K562 (cell line): ENCODE measurements at places on chromosomes 1 and 21.

DNA sequence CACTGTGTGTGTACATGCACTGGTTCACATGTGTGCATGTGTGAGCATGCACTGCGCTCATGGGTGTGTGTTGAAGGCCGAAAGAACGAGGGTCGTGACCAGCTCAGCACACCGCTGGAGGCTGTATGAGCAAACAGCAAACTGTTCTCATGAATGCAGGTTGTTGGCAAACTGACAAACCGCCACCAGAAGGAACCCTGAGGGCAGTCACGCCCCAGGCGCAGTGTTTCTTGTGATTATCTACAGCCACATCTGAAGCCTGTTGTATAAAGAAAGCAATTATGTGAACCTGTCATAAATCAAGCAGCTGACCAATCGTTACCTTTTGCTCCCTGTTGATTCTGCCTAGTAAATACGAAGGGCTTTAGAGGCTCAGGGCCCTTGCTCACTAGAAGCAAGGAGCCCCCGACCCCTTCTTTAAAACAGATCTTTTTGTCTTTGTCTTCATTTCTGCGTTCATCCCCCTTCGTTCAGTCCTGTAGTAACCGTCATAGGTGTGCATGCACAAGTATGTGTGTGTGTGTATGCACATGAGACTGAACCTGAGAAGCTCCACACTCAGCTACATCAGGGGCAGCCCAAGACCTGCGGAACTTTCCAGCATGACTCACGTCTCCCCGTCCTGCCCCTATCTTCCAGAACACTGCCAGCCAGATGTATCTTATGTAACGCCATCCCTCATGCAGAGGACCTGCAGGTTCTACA, 16.8 kb upstream of the RIPK4 start:
- peak; percentile 80 for DNase-seq

DNA sequence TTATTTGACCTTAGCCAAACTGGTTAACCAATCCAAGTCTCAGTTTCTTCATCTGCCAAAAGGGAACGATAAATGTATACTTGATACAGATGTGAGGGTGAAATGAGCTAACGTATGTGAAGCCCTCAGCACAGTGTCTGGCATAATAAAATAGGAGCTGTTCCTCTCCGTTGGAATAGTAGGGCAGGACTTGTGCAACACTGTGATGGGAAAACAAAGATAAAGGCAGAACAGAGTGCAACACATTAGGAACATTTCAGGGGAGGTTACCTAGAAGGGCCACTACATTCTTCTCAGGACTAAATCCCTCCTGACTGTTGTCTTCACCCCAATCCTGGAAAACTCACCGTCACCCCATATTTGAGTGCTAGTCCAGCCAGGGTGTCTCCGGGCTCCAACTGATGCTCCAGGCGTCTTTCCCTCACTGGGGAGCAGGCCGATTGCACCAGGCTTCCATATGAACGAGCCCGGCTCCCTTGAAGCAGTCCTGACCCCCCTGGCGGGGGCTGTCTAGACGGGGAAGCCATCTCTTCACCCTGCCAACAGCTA, 896 bp downstream of the LYSMD1 start:
- no peak for DNase-seq

DNA sequence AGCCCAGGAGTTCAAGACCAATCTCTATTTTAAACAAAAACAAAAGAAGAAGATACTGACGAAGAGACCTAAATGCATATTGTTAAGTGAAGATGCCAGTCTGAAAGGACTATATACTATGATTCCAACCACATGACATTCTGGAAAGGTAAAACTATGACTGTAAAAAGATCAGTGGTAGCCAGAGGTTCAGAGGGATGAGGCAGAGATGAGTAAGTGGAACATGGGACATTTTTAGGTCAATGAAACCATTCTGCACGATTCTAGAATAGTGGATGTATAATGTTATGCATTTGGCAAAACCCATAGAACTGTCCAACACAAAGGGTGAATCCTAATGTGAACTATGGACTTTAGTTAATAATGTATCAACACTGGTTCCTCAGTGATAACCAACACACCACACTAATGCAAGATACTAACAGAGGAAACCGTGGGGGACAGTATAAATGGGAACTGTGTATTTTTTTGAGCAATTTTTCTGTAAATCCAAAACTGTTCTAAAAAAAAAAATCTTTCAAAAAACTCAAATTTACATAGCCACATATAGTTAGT, 8.2 kb downstream of the RC3H1 start:
- no peak for DNase-seq

GRCh38 chr1:53277326-53277725, 39.0 kb upstream of the MAGOH start:
- no peak for DNase-seq

- no peak for DNase-seq
Observed at GRCh38 chr1:156463874-156464273, 36.7 kb downstream of the MEF2D start.

DNA sequence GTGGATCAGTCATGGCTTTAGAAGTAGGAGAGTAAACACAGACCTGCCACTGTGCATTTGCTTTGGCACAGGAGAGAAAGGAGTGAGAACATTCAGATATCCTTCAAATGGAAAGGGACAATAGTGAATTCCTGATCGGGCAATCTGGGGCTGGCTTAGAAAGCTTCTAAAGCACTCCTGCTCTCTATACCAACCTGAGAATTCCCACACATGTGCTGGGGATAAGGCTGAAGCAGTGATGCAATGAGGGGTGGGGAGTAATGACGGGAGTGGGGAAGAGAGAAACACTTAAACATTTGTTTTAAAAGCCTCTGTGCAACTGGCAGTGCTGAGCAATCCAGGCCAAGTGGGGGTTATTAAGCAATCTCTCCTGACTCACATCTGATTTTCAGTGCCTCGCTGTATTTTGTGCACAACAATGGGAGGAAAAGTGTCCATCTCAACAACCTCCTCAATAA, 108.8 kb downstream of the KIAA0319L start:
- no peak for DNase-seq

- no peak for DNase-seq
Observed at GRCh38 chr21:44966135-44967081, 26.6 kb downstream of the SLX9 start.

DNA sequence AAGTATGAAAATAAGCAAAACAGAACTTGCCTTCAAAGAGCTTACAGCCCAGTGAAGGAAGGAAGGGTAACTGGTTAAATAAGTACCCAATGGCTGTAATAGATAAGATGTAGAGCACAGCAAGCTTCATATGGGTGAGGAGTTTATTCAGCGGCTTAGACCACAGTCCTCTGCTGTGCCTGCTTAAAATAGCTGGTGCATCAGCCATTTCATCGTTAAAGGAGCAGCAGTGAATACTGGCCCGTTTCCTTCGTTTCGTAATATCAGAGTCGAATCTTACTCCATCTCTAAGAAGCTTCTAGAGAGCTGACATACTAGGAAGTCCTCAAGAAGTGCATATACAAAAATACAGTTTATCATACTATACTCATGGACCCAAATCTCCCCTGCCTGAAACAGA, 286.5 kb downstream of the NFIA start:
- DNase-seq, result no peak

DNA sequence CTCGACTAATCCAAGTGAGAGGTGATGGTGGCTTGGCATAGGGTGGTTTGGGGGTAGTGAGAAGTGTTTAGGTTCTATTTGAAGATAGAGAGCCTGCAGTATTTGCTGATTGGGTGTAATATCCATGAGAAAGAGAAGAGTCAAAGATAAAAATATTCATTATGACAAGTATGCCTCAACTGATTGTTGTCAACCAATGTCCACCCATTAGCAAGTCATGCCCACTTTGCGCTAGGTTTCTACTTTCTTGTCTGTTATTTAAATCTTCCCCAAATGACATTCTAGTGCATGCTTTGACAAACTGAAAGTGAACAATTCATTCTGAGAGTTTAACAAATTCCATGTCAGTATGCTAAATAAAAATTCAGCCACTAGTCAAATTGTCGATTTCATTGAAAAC, 3.8 kb upstream of the XCL1 start:
- no peak for DNase-seq

GRCh38 chr1:113937146-113937545, 8.0 kb downstream of the HIPK1 start:
- DNase-seq, result no peak

GRCh38 chr1:51514733-51515132, 4.3 kb downstream of the EPS15 start:
- no peak for DNase-seq

DNA sequence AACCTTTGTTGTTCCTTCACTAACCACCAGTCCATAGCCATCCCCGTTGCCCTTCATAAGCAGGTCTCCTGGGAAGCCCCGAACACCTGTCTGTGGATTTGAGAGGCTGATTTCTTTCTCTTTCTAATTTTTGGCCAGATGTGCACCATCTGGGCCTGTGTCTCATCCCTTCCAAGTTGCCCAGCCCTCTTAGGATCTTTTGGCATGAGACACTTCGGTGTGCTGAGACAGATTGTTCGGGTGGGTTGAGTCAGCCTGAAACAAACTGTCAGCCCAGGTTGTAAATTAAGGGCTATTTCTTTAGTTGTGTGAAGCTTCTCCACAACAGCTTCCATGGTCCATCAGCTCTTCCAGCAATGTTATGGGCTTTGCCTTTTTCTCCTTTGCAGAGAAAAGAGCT, 1.4 kb upstream of the DNAJC11 start:
- no peak for DNase-seq

GRCh38 chr1:71640116-71640515, 559.3 kb upstream of the ZRANB2 start:
- no peak for DNase-seq

DNA sequence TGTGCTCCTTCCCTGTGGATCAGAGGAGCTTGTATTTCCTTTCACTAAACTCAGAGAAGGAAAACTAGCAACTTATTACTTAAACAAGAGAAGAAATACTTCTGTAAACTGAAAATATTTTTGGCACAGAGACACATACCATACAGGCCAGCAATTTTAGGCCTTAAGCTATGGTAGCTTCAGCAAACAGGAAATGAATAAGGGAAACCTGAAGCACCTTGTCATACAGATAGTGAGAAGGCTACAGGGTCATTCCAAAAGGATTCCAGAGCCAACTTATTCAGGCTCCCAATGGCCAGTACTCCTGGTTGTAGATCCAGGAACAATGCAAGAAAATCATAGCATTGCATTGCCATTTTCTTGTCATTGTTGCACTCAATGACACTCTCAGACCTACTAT, 9.1 kb upstream of the KYAT3 start:
- DNase-seq, result no peak

DNA sequence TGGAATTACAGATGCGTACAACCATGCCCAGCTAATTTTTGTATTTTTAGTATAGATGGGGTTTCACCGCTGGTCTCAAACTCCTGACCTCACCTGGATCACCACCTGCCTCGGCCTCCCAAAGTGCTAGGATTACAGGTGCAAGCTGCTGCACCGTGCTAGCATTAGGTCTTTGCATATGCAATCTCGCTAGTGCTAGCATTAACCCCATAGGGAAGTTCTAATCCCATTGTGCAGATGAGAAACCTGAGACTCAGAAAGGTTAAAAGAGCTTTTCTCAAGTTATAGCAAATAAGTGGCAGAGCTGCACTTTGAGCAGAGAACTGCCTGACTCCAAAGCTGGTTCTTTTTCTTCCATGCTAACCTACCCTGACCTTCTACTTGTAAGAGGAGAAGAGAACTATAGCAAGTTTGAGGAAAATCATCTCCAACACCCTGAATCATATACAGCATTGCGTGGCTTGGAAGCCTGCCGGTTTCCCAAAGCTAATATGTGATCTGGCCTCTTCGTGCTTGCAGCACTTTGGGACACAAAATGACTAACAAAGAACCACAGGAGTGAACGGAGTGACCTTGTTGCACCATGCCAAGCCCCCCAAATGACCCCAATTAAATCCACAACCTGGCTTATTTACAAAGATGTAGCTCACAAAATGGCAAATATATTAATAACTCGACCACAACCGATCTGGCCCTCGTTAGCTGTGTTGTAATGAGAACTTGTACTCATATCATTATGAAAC, 185.1 kb downstream of the TM2D1 start:
- no peak for DNase-seq

DNA sequence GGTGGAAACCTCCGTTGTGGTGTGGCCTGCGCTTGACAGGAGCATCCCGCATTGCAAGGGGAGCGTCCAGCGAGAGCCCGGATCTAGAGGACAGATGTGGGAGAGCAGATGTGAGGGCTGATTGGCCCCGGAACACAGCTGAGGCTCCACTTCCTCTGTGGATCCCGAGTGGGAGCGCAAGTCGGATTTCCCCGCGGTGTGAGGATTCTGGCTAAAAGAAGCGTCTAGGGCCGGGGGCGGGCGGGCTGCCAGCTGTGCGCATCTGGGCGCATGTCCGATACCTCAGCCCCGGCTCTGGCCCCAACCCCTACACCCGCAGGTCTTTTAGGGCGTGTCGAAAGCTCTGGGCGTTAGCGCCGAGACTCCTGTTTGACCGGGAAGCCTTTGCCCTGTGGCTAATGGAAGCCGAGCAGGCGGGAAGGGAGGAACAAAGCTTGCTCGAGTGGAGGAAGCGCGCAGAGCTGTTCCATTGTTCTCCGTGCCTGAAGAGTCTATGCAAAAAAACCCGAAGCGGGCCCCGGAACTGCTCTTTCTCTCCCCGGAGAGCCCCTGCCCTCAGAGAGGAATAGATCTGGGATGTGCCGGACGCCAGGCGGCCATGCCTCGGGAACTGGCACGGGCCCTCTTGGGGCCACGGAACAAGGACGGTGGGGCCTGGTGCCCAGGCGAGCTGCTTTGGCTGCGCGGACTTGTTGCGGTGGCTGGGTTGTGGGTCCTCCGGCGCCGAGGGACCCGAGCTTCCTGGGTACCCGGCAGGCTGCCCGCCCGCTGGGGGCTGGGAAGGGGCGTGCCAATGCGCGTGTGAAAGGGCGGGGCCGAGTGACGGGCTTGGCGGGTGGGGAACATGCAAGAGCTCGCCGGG, 111.1 kb downstream of the NAV1 start:
- DNase-seq, result peak; percentile 88

- no peak for DNase-seq
Observed at GRCh38 chr1:54792686-54793282, 8.3 kb downstream of the TTC22 start.

DNA sequence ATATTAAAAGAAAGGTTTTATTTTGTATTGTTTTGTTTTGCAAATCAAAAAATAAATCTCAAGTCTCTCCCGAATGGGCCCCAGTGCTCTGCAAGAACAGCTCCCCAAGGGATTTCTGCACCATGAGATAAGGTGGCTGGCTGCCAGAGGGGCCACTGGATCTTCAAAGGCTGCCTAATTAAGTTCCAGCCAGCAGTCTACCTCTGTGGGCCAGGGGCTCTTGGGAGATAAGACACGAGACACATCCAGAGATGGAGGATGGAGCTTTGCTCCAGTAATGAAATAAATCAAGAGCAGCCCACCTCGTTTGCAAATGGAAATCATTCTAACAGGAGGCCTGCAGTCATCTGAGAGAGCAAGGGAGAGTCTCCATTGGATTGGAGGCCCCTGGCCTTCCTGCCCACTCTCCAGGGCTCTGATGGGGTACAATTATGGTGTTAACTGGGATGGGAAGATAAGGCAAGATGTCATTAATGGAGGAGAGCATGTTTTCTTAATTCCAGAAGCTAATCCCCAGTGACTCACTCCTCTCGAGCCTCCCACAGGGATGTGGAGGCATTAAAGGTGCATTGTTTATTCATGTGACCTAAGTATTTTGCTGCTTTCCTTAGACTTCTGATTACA, 155.2 kb upstream of the KAZN start:
- peak; percentile 85 for DNase-seq
